ENCODE measurements at places on chromosomes 2 and 18.

GRCh38 chr2:183903026-183903425 lies 695.3 kb upstream of the ZNF804A start:
- no peak for DNase-seq

DNA sequence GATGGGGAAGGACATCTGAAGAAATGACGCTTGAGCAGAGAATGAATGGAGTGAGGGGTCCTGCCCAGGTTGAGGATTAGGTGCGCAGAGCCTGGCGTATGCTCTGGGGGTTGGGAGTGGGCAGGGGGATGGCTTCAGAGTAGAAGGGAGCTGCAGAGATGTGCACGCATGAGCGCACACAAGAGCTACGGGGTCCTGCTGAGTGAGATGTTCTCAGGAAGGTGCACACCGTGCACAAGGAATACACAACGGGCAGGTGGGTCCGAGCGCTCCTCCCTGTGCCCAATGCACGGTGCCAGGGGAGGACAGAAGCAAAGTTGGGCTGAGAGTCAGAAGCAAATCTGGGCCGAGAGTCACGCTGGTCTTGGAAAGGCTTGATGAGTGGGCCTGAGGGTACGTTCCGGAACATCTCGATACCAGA lies 25.5 kb downstream of the TWIST2 start:
- DNase-seq = no peak

GRCh38 chr2:238898534-238899281 lies 50.8 kb downstream of the TWIST2 start:
- DNase-seq = no peak

DNA sequence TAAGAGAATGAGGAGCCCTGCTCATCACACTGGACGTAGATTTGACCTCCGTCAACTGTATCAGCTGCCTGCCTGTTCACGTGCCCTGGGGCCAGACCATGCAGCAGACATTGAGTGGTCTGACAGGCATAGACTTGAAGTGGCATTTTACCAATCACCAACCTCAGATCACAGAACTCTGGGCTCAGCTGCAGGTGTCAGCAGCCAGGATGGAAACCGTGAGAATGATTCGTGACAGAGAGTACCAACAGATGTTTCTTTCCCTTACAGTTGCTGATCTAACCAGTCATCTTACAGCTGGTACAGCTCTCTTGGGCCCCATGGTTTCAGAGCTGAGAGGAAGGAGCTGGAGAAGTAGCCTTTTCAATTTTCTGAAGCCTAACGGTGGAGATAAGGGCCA lies 148.9 kb downstream of the EN1 start:
- DNase-seq = no peak
